Foreskin keratinocyte (primary cell): ENCODE measurements at places on chromosomes 1 and 21.
A peak's percentile ranks its signal among the peaks of the same experiment; 100 is the strongest.

DNA sequence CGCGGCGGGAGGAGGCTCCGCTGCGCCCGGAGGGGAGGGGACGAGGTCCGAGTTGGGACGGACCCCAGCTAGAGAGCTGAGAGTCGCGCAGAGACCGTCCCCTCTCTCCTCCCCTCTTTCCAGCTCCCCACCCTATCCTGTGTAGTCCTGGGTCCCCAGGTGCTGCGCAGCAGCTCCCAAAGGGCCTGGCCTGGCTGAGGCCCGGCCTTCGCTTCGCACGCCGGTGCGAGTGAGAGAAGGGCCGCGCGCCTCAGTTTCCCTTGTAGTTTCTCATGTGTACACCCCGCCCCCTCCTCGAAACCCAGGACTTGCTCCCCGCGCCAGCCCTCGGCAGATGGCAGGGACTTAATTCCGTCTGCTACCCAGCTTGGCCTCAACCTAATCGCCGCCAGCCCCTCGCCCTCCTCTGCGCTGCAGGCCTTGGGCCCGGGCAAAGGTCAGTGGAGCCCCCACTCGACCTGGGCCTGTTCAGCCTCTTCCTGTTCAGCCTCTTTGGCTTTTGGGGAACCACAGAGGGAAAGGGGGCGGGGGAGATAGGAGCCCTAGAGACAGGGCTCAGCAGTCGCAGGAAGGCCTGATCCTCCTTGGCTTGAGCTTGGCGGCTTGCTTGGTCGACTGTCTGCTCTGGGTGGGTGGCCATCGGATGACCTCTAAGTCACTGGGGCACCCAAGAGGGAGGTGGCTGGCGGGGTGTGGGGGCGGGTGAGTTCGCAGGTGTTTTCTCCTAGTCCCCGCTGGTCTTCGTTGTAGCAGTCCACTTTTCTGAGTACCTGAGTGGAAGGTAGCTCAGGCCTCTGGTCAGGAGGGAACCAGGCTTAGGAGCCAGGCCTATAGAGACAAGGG lies 1.0 kb downstream of the ZNF687 start:
- DNase-seq = no peak

DNA sequence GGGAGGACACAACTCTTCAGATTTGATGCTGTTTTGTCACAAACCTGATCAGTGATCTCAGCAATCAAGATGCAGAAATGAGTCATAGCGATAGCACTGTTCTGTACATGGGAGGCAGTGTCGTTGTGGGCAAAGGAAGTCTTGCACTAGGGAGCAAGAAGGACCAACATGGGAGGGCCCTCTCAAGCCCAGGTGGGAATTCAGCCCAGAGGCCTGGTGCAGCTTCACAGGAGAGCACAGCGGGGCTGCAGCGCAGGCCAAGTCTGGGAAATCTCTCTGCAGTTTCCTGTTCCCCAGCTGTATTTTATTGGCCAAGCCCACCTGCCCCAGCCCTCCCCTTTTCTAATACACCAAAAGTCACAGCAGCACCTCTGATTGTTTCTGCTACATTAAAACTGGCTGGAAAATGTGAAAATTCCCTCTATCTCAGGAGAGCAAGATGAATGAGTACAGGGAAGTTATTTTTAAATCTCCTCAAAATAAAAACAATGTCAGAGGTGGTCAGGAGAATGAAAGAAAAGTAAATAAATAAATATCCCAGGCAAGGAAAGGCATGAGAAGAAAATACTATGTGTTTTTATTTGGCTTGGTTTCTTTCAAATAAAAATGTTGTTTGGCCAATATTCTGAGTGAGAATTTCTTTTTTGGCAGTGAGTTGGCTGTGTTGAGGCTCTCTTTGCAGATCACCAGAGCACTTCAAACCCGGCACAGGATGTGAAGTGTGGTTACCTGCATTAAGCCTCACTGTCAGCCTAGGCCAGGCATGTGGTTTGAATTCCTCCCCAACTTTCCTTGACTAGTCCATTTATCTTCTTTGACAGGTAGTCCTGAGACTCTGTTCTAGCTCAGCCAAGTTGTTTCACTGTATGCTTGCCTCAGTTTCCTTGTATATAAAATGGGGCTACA lies 422.1 kb downstream of the PLPP3 start:
- no peak for DNase-seq

- no peak for DNase-seq
These were observed 16.1 kb downstream of the DIPK1A start for GRCh38 chr1:92944901-92945747.

- no peak for DNase-seq
These were observed 765 bp downstream of the VAMP3 start for GRCh38 chr1:7771823-7772299.

- DNase-seq = peak; percentile 41
These were observed 586.4 kb downstream of the DPYD start for GRCh38 chr1:97334454-97334853.

DNA sequence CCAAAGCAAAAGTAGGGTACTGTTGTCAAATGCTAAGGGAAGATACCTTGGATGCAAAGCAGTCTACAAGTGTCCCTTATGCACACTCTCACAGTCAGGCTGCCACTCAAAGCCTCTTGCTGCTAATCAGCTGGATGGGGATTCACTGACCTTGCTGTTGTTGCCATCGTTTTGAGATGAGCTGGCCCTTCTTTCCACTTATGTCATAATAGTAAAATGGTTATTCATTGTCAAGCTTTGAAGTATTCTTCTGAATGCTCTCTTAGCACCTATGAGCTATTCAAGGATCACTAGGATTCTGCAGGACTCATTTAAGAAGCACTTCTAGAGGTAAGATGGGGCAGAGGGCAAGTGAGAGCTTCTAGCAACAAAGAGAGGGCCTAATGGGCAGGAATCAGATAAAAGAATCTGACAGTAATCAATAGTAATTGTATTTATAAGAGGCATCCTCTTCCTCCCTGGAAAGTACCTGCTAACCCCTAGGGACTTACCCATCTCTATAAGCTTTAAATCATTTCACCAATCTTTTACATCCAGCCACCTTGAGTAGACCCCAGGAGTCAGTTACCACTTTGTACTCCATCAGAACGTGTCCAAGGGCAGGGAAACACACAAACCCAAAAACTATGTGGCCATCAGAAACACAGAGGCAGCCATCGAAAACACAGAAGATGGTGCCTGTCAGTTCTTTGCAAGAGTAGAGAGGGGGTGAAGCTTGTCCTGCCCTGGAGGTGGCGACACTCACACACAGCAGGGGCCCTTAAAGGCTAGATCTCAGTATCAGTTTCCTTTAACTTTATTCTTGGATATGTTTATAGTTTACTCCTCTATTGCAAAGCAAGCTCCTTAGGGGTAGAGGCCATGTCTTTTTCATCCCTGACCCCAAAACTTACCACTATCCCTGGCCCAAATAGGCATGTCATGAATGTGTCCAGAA lies 103.7 kb upstream of the NFIA start:
- no peak for DNase-seq

GRCh38 chr21:37413553-37414291 lies 47.1 kb downstream of the DYRK1A start:
- DNase-seq = no peak

- DNase-seq = no peak
These were observed 24.8 kb downstream of the IVNS1ABP start for GRCh38 chr1:185292237-185292636.

GRCh38 chr1:19076841-19077616 lies 120.6 kb upstream of the IFFO2 start:
- peak; percentile 70 for DNase-seq

- peak; percentile 92 for DNase-seq
These were observed 14.6 kb downstream of the ARHGEF10L start for GRCh38 chr1:17553975-17554700.

- DNase-seq = no peak
These were observed 35.9 kb upstream of the CAMK1G start for GRCh38 chr1:209547626-209548025.

DNA sequence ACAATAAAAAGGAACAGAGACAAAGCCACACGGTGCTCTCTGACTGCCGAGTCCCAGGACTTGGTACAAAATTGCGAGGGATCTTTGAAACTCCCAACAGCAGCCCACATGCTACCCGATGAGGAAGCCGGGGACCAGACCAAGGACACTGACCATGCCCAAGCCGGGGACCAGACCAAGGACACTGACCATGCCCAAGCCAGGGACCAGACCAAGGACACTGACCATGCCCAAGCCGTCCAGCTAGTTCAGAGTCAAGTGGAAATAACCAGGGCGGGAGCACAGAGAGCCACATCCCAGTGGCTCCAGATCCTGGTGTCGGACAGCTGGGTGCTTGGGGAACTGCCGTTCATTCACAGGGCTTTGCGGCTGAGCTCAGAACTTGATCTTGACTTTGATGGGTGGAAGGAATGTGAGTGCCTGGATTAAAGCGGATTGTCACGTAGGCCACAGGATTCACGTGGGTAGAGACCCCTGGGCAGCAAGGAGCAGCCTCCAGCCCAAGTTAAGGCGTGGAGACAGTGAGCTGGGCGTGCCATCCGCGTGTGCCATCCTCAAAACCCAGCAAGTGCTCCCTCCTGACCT lies 16.5 kb upstream of the TRAPPC10 start:
- DNase-seq = no peak

GRCh38 chr1:89907727-89908212 lies 86.9 kb downstream of the LRRC8D start:
- DNase-seq = no peak
